ENCODE measurements at places on chromosomes 1 and 21.

- DNase-seq: no peak
These were observed 29.1 kb downstream of the DNAJC11 start for GRCh38 chr1:6672558-6672957.

DNA sequence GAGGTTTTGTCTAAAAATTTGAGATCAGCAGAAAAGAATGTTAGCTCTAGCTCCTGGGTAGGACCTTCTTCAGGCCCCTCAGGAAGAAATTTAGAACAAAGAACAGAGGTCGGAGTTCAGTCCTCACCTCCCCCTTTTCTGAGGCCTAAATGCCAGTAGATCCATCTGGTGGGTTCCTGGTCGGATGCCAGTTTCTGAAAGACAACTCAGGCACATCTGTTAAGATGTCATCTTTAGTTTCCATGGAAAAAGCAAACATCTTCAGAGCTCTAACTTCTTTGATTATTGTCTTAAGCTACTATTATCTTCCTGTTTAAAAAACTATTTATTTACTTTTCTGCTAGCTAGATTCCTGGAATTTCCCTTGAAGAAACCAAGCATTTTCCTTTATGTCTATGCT, 37.1 kb upstream of the USP25 start:
- no peak for DNase-seq

DNA sequence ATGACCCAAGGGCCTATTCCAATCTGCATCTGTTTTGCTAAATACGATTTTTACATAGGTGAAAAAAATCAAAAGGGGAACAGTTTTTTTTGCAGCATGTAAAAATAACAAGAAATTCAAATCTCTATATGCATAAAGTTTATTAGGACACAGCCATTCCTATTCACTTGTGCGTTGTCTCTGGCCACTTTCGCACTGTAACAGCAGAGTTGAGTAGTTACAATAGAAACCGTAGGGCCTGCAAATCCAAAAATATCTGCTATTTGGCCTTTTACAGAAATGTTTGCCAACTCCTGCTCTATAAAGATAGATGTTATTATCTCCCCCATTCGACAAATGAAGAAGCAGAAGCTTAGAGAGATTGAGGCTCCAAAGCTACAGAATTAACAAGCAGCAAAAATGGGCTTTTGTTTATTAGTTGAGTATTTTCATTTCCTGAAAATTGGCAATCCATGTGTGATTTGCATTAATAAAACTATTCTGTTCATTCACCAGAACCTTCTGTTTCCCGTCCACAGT, 5.5 kb downstream of the DYNLT5 start:
- no peak for DNase-seq

GRCh38 chr1:31361607-31362006, 11.3 kb downstream of the FABP3 start:
- no peak for DNase-seq

DNA sequence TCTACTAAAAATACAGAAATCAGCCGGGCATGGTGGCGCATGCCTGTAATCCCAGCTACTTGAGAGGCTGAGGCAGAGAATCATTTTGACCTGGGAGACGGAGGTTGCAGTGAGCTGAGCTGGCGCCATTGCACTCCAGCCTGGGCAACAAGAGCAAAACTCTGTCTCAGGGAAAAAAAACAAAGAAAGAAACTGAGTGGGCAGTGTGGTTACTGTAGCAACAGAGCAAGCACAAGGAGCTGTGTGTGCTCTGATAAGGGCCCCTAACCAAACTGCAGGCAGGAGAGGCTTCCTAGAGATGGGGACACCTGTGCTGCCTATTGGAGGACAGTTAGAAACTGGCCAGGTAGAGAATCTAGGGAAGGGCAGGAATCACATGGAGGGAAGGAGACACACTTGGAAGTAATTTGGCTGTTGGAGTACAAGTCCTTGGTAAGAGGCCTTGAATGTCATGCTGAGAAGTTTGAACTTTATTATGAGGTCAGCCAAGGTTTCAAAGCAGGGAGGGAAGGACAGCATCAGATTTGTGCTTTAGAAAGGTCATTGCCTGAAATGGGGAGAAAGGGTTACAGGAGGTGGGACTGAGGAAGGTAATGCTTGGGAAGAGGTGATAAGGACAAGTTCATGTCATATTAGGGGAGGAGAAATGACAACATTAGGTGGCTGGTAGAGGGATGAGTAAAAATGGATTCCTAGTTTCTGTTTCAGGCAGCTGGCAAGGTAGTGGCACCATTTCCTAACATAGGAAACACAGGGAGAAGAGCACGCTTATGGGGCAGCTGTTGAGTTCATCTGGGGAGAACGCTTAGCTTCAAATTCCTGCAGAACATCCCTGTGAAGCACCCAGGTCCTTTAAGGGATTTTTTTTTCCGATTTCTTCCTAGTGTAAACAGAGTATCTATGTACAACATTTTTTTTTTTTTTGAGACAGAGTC, 69.2 kb upstream of the ARTN start:
- peak; percentile 41 for DNase-seq

DNA sequence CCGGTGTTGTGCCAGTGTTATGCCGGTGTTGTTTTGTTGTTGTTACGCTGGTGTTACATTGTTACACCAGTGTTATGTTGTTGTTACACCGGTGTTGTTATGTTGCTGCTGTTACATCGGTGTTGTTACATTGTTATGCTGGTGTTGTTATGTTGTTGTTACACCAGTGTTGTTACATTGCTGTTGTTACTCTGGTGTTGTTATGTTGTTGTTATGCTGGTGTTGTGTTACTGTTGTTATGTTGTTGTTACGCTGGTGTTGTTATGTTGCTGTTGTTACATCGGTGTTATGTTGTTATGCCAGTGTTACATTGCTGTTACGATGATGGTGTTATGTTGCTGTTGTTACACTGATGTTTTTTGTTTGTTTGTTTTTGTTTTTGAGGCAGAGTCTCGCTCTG, 24.1 kb downstream of the H6PD start:
- DNase-seq: no peak

DNA sequence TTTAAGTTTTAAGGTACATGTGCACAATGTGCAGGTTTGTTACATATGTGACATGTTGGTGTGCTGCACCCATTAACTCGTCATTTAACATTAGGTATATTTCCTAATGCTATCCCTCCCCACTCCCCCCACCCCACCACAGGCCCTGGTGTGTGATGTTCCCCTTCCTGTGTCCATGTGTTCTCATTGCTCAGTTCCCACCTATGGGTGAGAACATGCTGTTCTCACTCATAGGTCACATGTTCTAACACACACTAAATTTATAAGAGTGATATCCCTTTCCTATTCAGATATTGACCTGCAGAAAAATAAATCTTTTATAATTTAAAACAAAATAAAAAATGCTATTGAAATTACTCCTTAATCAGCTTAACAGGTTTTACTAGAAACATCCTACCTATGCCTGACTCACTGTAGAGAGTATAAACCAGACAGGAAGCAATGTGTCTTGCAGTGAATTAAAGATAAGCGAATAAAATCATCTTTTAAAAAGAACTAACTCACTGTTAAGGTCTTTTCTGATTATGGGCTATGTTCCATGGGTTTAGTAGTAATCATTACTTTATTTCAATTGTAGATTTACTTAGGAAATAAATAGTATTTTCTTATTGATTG, 82.0 kb upstream of the DPH5 start:
- no peak for DNase-seq

DNA sequence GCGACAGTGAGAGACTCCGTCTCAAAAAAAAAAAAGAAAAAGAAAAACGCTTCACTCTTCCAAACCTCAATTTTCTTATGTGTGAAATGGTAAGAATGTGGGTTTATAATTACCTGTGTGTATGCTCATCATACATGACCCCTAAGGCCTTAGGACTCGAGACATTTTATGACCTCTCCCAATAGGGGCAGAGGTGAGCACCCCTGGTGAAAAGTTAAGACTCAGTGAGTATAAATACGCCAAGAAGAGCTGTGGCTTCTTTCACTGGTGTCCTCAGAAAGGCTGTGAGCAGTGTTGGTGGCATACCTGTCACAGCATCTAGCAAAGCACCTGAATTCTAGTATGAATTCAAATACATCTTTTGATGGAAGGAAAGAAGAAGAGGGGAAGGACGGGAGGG, 7.8 kb upstream of the FCMR start:
- no peak for DNase-seq

GRCh38 chr1:90713741-90714509, 3.2 kb downstream of the BARHL2 start:
- no peak for DNase-seq

DNA sequence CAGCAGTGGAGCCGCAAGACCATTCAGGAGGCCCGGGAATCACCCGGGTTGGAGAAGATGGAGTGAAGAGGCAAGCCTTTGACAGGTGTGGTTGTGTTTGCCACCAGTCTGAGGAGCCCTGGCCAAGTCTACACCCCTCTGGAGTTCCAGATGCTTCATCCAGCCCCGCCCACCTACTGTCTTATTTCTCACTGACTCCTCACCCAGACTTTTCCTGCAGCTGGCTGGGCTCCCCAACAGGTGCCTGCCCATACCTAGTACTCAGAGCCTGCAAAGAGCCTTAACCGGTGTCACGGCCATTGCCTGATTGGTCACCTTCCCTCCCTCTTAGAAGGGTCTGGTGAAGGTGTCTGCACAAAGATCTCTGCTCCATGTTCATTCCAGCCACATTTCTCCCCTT, 16.0 kb downstream of the SLC9A1 start:
- no peak for DNase-seq

DNA sequence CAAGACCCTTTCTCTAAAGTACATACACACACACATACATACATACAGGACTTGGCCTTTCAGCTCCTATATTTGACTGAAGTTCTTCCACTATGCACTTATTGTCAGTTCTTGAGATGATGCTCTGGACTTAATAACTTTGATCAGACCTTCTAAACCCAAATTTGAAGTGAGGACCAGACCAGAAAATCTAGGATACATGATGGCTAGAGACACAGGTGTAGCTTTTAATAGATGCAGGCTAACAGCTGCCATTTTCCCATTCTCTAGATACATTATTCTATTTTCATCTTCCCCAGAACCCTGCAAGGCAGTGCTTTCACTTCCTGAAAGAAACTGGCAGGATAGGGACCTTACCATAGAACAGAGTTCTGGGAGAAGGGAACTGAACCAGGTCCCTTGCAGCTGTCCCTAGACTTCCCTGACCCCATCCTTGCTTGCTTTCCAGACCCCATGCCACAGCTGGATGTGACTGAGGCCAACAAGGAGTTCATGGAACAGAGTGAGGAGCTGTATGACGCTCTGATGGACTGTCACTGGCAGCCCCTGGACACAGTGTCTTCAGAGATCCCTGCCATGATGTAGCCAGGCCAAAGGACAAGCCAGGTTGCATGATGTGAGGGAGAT, 14.9 kb upstream of the RAB42 start:
- DNase-seq: no peak

- no peak for DNase-seq
These were observed 4.8 kb downstream of the LMOD1 start for GRCh38 chr1:201941420-201942128.

DNA sequence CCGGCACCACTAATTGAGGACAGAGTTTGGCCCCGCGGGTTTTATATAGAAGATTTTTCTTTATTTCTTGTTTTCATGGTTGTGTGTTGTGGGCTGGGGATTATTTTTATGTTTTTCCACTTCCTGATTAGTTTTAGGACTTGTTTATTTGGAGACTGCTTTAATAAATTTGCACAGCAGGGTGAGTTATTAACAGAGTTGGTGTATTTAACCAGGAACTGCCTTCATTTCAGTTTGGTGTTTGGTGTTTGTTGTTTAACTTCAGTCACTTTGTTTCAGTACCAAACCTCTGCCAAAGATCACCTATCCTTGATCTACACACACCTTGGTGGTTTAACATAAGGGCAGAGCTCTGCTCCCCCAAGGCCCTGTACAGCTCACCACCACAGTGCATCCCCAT, 103.5 kb upstream of the LMO4 start:
- DNase-seq: no peak
